ENCODE measurements at places on chromosomes 7 and 10.

- no peak for DNase-seq
Observed at GRCh38 chr7:31052487-31052840, 356 bp downstream of the ADCYAP1R1 start.

DNA sequence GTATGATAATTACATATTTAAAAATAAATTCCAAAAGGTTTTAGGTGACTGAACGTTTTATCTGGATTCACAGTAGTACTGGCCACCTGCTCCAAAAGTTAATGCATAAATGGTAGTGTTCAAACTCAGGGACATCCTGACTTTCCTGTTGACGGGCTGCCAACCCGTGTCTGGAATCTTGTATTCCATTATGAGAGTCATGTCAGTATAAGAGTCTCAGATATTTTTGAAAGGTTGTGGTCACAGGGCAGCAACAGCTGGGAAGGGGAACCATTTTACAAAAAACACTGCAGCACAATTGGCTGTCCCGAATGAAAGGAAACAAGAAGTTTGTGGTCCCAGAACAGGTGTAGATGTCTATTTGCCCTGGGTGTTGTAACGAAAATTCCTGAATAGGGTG is 2.8 kb downstream of the TDRD1 start:
- no peak for DNase-seq

GRCh38 chr10:122326385-122326784 is 48.1 kb upstream of the PLEKHA1 start:
- no peak for DNase-seq

GRCh38 chr10:5448333-5449001 is 36.1 kb downstream of the NET1 start:
- no peak for DNase-seq

DNA sequence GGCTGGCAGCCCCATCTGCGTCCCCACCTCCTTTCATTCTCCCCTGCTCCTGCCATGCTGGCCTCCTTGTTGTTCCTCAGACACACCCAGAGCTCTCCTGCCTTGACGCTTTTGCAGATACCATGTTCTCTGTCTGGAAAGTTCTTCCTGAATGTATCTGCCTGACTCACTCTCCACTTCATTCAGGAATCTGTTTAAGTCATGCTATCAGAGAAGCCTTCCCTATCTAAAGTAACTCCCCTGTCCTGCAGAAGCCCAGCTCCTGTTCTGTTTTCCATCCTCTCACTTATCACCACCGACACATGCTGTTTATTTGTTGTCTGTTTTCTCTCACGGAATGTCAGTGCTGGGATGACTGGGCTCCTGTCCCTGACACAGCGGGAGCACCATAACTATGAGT is 82.0 kb downstream of the AFAP1L2 start:
- no peak for DNase-seq

- no peak for DNase-seq
Observed at GRCh38 chr7:151299940-151300645, 41.5 kb upstream of the NUB1 start.

- peak; percentile 43 for DNase-seq
Observed at GRCh38 chr7:5599543-5600200, 176.0 kb upstream of the TNRC18 start.

- DNase-seq: no peak
Observed at GRCh38 chr7:55055479-55055878, 36.7 kb downstream of the EGFR start.

GRCh38 chr7:150935149-150935548 is 43.0 kb downstream of the KCNH2 start:
- DNase-seq: no peak

- peak; percentile 34 for DNase-seq
Observed at GRCh38 chr10:103614306-103615158, 121.0 kb downstream of the NEURL1 start.

GRCh38 chr10:78445308-78445707 is 411.6 kb downstream of the RPS24 start:
- no peak for DNase-seq

DNA sequence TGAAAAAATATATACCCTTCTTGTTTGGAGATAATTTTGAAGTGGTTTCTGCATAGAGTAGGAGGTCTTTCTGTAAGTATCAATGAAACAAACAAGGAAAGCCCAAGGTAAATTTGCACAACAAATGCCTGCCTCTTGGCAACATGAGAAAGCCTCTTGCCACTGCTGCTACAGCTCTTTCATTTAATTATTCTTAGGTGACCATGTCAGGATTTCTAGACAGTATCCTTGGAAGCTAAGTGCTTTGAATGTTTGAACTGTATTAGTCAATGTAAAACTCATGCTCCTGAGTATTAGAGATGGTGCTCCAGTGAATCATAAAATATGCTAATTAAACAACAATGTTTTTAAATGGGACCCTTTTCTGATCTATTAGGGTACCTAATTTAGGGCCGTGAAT is 81.2 kb upstream of the ITGB1 start:
- no peak for DNase-seq

DNA sequence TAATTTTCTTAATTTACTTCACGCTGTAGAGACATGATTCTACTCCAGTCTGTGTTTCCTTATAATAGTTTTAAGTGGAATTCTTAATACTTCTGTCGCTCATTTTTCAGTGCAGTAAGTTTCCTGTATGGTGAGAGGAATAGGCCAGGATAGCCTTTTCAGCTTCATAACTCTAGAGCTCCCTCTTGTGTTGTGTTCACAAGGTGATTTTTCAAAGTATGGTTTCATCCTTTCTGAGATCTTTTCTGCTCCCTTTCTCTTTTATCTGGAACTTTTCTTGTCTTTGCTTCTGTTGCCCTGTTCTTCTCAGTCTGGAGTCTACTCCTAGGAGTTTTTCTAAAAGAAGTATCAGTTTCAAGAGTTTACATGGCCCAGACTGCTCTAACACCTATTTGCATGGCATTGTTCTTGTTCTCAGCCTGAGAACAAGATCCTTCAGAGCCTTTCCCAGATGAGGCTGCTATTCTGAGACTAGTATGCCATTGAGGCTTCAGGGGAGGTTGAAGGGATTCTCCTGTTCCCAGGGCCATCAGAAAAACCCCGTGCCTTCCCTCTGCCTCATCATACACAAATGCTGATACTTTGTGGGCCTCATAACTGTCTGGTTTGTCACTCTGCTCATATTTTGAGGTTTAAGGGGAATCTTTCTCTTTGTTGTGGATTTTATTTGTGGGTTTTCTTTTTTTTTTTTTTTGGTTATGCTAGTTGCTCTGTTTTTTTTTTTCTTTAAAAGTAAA is 21.8 kb downstream of the NET1 start:
- no peak for DNase-seq

DNA sequence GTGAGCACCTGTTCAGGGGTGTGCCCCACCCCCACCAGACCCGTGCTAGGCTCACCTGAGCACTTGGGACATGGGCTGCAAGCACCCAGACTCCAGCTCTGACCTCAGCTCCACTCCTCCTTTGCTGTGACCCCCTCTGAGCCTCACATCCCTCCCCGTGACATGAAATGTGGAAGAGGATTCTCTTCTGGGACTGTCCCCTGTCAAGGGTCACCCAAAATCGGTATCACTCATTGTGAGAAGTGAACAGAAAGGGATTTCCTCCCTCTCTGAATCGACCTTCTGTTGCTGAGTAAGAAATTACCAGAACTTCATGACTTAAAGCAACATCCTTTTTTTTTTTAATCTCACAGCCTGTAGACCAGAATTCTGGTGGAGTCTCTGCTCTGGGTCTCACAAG is 6.2 kb upstream of the CHST15 start:
- DNase-seq: no peak

DNA sequence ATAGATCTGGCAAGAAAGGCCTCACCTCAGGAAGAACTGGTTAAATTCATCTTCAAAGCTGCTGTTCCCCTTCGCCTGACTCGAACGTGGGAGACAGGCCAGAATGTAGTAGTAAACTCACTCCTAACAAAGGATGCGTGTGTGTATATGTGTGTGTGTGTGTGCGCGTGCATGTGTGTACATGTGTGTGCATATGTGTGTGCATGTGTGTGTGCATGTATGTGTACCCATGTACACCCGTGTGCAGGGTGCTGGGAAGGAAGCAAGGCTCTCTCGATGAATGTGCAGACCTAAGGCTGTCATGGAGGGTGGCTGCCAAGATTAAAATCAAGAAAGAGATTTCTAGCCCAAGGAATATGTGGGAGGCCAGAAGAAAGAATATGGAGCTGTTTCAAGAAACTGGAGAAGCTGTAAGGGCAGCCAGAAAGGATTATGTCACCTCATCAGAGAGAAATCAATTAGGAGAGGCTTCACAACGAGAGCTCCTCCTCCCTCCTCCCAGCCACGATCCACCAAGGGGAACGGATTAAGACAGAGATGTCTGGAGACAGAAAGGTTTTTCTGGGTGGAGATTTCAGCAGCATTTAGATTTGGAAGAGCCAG is 34.0 kb upstream of the LBX1 start:
- DNase-seq: no peak

DNA sequence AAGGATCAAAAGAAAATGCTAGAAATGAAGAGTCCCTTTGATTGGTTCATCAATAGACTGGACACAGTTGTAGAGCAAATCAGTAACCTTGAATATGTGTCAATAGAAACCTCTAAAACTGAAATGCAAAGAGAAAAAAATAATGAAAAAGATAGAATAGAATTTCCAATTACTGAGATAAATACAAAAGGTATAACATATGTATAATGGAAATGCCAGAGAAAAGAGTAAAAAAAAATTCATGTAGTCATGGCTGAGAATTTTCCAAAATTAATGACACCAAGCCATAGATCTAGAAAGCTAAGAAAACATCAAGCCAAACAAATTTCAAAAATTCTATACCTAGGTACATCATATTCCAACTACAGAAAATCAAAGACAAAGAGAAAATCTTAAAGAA is 62.0 kb upstream of the HGF start:
- no peak for DNase-seq

DNA sequence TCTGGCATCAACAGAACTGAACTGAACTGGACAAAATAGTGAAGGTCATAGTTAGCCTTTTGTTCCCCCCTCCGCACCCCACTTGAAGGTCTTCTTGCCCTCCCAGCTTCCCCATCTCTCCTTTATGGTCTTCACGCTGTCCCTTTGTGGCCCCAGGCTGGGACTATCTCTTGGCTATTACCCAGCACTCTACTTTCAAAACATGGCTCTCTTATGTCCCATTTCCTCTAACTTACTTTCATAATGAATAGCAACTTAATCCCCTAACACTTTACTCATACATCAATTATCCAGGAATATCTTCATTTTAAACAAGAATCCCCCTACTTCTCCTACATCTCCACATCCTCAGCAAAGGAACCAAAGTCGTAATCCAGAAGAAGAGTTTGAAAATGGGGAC is 135.3 kb upstream of the ITGB1 start:
- DNase-seq: no peak

- DNase-seq: no peak
Observed at GRCh38 chr10:86614853-86615252, 39.5 kb upstream of the OPN4 start.

- no peak for DNase-seq
Observed at GRCh38 chr7:32335107-32335506, 155.1 kb downstream of the LSM5 start.

DNA sequence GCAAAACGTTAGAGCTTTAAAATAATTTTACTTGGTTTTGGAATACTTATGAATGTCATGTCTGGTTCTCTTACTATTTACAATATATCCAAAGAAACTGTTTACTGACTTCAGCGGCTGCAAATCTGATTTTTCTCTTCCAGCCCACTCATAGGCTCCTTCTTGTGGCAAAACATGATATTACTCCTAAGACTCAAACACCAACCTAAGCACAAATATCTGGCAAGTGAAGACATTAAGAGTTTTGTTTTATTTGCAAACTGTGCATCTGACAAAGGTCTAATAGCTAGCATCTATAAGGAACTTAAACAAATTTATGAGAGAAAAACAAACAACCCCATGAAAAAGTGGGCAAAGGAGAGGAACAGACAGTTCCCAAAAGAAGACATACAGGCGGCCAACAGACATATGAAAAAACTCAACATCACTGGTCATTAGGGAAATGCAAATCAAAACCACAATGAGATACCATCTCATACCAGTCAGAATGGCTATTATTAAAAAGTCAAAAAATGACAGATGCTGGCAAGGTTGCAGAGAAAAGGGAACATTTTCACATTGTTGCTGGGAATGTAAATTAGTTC is 20.3 kb upstream of the GJC3 start:
- DNase-seq: no peak

DNA sequence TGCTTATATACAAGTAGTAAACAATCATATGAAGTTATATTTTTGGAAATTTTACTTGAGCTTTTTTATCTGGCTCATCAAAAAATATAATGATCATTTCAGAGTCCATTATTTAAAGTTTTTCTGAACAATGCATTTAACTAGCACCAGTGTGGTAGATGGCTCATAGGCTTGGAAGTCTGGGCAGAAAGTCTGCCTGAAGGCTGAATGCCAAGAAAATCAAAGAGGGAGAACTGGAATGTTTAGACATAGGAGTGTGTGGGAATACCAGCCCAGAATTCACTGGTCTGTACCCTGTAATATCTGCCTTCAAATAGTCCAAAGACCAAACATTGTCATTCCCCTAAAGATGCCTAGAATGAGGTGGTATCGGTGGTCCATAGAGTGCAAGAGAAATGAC is 40.3 kb upstream of the ANK3 start:
- no peak for DNase-seq

DNA sequence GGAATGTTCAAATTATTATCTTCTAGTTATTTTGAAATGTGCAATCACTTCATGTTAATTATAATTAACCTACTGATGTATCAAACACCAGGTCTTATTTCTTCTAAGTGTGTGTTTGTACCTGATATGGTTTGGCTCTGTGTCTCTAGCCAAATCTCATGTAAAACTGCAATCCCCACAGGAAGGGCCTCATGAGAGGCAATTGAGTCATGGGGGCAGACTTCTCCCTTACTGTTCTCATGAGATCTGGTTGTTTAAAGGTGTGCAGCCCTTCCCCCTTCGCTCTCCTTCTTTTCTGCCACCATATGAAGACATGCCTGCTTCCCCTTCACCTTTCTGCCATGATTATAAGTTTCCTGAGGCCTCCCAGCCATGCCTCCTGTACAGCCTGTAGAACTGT is 18.6 kb upstream of the PRKCQ start:
- no peak for DNase-seq

GRCh38 chr10:132893090-132893489 is 49.3 kb downstream of the CFAP46 start:
- no peak for DNase-seq

- DNase-seq: no peak
Observed at GRCh38 chr7:30286749-30287148, 2.4 kb downstream of the ZNRF2 start.

Data from caudate nucleus (tissue), 63 donors.